ENCODE measurements at places on chromosomes 3 and 15.

DNA sequence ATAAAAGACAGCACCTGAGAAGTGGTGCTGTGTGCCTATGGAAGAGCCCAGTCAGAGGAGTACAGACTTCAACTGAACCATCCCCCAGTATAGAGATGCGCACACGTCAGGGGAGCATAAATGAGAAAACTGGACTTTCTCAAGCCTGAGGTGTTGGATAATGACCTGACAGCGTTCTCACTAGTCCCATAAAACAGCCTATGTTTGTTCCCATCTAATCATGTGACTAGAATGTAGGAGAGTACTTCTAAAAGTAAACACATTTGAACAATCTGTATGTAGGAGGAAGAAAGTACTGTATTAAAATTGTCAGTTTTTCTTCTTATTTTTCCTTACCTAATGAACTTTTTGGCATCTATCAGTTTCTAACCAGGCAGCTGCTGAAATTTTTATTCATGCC lies 498.9 kb downstream of the CNTN4 start:
- ATAC-seq = no peak

DNA sequence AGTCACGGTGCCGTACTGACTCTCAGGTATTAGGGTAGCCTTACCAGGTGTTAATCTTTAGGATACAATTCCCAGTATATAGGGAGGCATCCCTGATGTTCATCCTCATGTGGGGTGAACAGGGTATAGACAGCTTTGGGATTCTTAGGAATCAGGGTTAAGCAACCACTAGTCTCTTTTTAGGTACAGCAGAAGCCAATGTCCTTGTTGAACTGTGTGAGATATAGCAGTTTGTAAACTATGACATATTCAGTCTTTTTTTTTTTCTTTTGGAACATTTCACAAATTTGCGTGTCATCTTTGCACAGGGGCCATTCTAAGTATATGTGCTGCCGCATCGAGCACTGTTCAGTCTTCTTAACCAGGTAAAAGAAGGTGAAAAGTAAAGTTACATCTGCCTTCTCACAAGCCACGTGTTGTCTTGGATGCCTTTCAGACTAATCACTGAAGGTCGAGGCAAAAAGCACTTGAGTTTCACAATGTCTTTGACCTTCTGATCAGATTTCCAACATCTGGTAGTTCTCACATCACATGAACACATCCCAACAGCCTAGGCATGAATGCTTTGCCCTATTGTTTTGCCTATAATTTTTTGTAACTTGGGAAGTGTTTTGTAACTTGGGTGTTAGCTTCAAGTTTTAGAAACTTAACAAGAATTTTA lies 17.2 kb downstream of the TSEN2 start:
- ATAC-seq = no peak

DNA sequence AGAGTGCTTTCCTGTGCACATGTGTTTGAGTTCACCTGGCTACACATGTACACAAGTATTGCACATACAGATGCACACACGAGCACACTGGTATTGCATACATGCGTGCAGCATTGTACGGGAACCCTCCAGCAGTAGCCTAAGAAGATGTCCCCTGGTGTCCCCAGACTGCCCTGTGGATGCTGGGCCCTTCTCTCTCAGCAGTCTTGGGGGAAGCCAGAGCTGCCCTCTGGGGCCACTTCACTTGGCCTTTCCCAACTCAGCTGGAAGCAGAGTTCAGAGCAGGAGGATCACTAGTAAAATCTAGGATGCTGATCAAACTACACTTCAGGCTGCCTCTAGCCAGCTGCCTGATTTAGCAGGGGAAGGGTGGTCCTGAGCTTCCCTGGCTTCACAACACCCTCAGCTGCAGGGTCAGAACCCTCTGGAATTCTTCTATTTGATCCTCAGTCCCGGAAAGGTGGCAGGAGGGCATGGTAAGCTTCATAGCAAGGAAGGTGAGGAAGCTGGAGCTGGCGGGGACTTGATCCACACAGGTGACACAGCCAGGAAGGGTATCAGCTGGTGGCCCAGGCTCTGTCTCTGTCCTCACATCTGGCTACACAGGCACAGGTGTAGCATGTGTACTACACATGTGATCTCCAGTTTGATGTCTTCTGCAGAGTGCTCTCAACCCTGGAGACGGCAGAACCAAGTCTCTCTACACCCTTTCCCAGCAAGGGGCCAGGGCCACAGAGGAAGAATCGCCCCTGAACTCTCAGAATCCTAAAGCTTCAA lies 36.5 kb downstream of the KLF15 start:
- no peak for ATAC-seq

GRCh38 chr15:42734076-42734672 lies 2.8 kb downstream of the CDAN1 start:
- no peak for ATAC-seq

- ATAC-seq = no peak
Measured at GRCh38 chr3:126617571-126617970, 37.4 kb downstream of the TXNRD3 start.

- peak; percentile 6 for ATAC-seq
Measured at GRCh38 chr15:65937476-65937875, 68.2 kb downstream of the RAB11A start.

- ATAC-seq = no peak
Measured at GRCh38 chr3:40137591-40138295, 171.8 kb upstream of the EIF1B start.

DNA sequence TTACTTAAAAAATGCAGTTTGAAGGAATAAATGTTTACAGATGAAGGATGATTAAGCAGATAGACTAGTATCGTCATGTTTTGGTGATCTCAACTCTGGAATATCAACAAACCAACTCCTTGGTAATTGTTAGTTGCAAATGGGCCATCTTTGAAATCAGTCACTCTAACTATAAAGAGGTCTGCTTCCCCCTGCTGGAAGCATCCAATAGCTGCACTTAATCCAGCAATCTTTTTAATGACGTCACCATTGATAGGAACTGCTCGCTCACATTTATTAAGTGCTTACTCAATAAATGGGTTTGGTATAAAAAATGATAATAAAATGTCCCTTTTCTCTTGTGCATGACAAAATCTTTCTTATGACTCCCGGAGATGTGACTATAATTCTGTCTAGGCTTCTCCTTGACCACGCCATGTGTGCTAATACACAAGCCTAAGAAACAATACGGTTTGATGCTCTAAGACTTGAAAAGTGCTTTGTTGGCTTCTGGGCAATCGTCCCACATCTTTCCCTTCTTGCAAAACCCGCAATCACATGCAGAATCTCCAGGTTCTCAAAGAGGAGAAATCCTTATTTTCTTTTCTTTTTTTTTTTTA lies 227.6 kb upstream of the POU1F1 start:
- ATAC-seq = peak; percentile 38

- ATAC-seq = no peak
Measured at GRCh38 chr3:24377218-24377993, 117.2 kb downstream of the THRB start.

GRCh38 chr3:195113536-195114425 lies 157.2 kb downstream of the XXYLT1 start:
- ATAC-seq = no peak

- ATAC-seq = no peak
Measured at GRCh38 chr3:64038253-64038767, 15.0 kb upstream of the PSMD6 start.

- ATAC-seq = no peak
Measured at GRCh38 chr3:46400000-46400734, 6.7 kb downstream of the CCR5AS start.

DNA sequence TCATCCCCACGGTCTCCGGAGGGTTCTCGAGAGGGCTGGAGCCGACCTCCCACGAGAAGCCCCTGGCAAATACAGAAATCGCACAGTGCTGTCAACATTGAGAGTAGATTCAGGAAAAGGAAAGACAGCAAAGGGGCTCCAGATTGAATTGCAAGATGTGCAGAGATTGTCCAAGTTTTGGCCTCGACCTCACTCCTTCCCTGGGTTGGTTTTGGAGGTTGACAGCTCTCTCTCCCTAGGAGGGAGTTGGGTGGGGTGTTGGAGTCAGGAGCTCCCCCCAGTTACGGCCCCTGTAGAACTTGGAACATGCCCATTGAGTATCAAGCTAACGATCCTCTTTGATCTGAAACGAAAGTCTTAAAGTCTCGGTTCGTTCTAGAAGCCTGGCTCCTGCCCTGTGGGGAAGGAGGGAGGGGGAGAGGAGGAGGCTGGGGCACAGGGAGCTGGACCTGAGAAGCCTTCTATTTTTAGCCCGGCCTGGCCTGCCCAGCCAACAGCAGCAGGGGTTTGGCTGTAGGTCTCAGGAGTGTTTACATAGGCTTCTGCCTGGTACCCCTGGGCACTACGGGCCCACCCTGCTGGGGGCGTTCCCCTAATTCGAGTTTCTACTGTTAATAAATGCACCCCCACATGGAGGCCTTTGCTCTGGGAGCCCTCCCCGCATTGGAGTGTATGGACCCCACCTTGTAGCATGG lies 672 bp upstream of the KY start:
- ATAC-seq = no peak

GRCh38 chr15:68679961-68680371 lies 101.2 kb downstream of the CORO2B start:
- ATAC-seq = no peak

DNA sequence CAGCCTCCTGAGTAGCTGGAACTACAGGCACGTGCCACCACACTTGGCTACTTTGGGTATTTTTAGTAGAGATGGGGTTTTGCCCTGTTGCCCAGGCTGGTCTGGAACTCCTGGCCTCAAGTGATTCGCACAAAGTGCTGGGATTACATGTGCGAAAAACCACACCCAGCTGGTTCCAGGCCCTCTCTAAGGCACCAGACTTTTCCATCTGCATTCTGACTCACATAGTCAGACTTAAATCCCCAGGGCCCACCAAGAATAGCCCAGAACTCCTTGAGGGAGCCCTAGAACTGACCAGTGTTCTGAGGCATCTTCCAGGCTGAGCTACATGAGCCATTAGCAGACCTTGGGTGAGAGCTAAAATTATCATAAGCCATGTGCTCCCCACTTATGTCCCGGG lies 68.1 kb downstream of the NMD3 start:
- ATAC-seq = no peak

DNA sequence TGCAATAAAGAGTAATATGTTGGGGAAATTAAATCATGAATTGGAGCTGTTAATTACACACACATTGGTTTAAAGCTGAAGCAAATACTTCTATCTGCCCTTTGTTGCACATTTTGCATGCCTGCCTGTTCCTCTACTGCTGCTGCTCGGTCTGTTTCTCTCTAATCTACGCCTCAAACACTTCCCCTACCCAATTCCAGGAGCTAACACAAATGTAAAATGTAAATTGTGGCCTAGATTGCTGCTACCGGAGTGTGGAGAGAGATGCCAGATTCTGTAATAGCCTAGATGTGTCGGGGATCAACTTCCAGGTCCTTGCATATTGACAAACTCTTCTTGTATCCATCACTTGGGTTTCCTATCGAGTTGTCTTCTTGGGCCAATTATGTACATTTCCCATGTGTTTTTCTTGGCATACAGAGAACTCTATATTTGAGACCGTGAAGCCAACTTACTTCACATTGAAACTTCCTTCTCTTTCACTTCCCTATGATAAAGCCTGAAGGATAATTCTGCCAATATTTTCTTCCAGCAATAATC lies 450.4 kb upstream of the NR2F2 start:
- no peak for ATAC-seq

GRCh38 chr3:64319391-64319790 lies 94.1 kb upstream of the PRICKLE2 start:
- no peak for ATAC-seq

GRCh38 chr3:140630866-140631265 lies 47.0 kb upstream of the TRIM42 start:
- no peak for ATAC-seq

DNA sequence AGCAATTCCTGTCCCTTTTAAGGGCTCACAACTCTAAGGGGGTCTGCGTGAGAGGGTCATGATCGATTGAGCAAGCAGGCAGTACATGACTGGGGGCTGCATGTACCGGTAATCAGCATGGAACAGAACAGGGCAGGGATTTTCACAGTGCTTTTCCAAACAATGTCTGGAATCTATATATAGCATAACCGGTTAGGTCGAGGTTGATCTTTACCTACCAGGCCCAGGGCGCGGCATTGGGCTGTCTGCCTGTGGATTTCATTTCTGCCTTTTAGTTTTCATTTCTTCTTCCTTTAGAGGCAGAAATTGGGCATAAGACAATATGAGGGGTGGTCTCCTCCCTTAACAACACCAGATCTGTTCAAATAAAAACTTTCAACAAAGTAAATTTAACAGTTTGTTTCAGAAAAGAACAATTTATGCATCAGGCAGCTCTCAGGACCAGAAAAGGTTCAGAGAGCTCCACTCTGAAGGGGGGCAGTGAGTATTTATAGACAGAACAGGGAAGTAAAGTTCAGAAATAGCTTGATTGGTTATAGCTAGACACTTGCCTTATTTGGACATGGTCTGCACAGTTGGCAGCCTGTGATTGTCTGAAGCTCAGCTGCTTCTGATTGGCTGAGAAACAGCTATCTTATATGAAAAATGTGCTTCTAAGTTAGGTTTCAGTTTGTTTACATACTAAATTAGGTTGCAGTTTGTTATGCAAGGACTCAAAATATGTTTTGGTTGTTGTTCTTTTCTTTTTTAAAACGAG lies 17.2 kb upstream of the B4GALT4 start:
- no peak for ATAC-seq

GRCh38 chr3:30764891-30765290 lies 129.6 kb downstream of the GADL1 start:
- ATAC-seq = no peak

DNA sequence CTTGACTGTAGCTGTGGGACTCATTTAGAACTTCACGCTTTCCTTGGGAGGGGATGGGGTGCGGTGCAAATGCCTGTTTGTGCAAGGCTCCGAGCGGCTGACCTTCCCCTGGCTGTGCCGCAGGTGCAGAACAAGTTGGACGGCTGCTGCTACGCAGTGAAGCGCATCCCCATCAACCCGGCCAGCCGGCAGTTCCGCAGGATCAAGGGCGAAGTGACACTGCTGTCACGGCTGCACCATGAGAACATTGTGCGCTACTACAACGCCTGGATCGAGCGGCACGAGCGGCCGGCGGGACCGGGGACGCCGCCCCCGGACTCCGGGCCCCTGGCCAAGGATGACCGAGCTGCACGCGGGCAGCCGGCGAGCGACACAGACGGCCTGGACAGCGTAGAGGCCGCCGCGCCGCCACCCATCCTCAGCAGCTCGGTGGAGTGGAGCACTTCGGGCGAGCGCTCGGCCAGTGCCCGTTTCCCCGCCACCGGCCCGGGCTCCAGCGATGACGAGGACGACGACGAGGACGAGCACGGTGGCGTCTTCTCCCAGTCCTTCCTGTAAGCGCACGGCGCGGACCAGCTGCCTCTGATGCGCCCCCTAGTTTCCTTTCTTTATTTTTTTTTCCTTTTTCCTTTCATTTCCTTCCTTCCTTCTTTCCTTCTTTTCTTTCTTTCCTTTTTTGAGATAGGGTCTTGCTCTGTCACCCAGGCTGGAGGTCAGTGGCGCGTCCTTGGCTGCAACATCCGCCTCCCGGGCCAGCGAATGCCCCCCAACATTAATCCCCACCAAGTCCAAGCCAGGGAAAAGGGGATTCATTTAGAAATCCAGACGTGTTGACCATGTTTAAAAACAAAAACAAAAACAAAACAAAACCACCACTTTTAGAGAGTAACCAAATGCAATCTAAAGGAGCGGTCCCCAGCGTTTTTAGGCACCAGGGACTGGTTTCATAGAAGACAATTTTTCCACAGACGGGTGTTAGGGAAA lies 42.7 kb downstream of the EIF2AK4 start:
- ATAC-seq = no peak

- ATAC-seq = no peak
Measured at GRCh38 chr3:107272471-107272870, 104.8 kb upstream of the CCDC54 start.

- no peak for ATAC-seq
Measured at GRCh38 chr3:115428841-115429240, 194.5 kb upstream of the GAP43 start.
